CD4-positive, alpha-beta T cell treated with Interleukin-21 for 1 hour (primary cell): ENCODE measurements at places on chromosomes 12 and 14.

- no peak for DNase-seq
These were observed 17.2 kb upstream of the LPCAT3 start for GRCh38 chr12:7035463-7035862.

GRCh38 chr12:39722504-39722903, 102.9 kb upstream of the ABCD2 start:
- no peak for DNase-seq

DNA sequence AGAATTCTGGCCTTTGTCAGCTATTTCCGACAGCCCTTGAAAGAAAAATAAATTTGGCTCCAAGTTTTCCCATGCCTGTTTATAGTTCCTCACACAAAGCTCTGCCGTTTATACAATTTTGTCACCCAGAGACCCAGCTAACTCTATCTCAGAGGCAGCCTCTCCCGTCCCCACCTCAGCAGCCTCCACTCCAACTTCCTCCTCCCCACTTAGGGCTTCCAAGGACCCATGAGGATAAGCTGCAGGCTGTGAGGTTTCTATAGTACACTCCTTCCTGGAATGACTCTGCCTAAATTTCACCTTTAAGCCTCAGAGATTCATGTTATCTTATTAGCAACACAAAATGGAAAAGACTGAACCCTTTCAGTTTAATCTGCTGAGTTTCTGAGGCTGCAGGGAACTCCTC, 71.8 kb downstream of the TTC9 start:
- DNase-seq = no peak

GRCh38 chr12:18700271-18700670, 37.5 kb downstream of the PLCZ1 start:
- DNase-seq = no peak

DNA sequence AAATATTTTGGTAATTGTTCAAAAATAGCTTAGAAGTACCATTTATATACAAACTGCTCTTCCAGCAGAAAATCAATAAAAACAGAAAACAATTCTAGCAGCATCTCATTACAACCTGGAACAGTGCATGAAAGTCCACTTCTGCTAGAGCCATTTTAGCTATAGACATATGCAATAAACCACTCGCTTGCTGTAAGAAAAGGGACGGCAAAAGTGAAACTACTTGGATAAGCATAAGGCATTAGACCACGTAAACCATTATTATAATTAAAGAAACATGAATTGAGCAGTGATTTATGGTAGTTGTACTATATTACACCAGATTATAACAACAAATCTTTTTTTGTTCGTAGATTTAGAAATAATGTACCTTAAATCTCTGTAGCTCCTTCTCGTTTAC, 48.7 kb downstream of the LRIG3 start:
- DNase-seq = no peak

DNA sequence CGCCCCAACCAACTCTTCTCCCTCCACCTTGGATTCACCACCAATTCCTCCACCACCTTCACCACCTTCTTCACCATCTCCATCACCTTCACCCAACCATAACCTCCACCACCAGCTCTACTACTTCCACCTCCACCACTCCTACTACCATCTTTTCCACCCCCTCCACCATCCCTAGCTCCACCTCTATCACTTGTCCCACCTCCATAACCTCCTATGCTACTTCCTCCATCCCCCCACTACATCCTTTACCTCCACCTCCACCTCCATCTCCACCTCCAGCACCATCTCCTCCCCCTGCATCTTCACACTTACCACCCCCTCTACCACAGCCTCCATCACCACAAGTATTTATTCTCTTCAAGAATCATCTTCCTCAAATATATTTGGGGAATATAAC, 254.9 kb upstream of the EGLN3 start:
- DNase-seq = no peak

DNA sequence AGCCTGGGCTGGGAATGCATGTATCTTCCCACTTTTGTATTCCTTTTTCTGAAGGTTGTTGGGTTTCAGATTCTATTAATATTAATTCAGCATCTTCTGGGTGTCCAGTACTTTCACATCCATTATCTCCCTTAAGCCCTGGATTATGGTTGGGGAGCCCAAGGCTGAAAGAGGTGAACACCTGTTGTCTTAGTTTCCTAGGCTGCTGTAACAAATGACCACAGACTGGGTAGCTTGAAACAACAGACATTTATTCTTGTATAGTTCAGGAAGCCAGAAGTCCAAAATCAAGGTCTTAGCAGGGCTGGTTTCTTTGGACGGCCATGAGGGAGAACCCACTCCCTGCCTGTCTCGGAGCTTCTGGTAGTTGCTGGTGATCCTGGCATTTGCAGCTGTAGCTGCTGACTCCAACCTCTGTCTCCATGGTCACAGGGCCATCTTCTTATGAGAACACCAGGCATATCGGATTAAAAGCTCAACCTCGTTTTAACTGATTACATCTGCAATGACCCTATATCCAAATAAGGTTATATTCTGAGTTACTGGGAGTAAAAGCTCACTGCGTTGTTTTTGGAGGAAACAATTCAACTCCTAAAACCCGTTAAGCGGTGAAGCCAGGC, 68.2 kb upstream of the CLMN start:
- DNase-seq = no peak

DNA sequence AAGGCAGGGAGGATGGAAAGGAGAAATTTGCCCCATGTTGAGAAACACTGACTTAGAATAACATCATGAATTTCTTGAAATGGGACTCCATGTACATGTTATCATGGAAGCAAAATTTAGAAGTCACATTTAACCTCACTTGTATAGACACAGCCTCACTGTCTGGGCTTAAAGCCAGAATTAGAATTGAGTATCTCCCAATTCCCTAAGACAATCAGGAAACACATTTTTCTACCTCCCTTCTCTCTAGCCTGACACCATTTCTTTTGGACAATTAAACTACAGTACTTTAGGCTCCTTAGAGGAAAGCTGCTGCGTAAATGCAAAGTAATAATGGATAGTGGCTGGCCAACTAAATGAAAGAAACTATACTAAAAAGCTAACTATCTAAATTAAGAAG, 795.5 kb downstream of the C12orf50 start:
- DNase-seq = no peak

GRCh38 chr12:99767809-99768208, 120.3 kb downstream of the GARIN6 start:
- no peak for DNase-seq

GRCh38 chr14:39320318-39320717, 86.6 kb downstream of the MIA2 start:
- DNase-seq = no peak

DNA sequence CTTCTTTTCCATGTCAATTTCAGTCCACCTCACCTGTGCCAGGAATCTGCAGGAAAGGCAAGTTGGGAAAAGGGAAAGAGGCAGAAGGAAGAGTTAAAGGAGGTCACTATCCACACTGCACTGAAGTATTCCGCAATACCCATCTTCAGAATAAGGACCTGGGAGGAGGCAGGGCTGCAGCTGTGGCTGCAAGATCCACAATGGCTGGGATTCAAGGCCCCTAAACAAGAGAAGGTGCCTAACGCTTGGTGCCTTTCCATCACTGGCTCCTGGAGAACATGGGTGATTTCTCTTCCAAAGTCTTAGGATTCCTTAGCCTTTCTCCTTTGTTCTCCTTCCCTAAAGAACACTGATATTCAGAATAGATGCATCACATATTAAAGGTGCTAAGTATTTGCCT, 204.0 kb downstream of the GRIN2B start:
- DNase-seq = no peak

DNA sequence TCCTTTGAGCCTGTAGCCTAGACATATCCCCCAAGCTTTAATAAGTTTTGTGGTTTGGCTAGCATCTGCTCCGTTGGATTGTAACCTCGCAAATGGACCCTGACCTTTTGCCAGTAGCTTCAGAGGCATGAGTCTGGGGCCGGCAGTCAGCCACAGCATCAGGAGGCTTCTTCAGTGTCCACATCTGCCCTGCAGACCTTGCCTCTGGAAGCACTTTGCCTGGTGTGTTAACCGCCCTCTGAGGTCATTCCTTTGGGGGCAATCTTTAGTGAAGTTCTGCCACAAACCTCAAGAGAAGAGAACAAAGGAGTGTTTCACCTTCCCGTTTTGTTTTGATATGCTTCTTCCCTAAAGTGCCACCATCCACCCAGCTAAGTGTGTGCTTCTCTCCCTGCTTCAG, 71.4 kb downstream of the GNS start:
- DNase-seq = no peak

- DNase-seq = no peak
These were observed 50.0 kb upstream of the TCL1A start for GRCh38 chr14:95763875-95764274.

- no peak for DNase-seq
These were observed 319.4 kb downstream of the VRK1 start for GRCh38 chr14:97116546-97116945.

- DNase-seq = no peak
These were observed 50.0 kb upstream of the GPATCH2L start for GRCh38 chr14:76101391-76102379.

- DNase-seq = no peak
These were observed 36.1 kb upstream of the LRFN5 start for GRCh38 chr14:41570415-41571155.

DNA sequence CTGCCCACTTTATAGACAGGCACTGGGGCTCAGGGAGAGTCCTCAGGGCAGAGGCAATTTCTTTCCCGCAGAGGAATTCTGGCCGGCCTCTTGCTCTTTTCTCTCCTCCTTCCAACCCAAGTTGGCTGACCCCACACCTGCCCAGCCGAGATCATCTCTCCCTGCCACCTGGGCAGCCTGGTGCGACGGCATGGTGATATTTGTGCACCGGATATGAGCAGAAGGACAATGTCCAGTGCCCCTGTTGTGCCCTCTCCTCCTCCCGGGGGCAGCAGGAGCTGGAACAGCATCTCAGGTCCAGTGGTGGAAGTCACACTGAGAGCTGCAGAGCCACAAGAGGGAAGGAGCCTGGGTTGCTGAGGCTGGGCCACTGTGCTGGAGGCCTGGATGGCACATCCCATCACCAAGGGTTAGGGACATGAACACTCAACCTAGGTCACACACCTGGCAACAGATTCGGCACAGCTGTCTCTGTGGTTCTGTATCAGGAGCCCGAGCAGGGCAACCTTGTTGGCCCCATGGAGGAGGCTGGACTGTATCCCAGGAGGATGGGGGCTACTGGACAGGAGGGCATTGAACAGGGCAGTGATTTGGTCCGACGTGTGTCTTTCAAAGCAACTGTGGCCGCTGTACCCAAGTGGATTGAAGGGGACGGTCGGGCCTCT, 57.7 kb upstream of the DIO3 start:
- DNase-seq = no peak

- no peak for DNase-seq
These were observed 2.4 kb downstream of the STAB2 start for GRCh38 chr12:103589517-103589916.

GRCh38 chr14:35414365-35414764, 9.8 kb upstream of the NFKBIA start:
- no peak for DNase-seq

DNA sequence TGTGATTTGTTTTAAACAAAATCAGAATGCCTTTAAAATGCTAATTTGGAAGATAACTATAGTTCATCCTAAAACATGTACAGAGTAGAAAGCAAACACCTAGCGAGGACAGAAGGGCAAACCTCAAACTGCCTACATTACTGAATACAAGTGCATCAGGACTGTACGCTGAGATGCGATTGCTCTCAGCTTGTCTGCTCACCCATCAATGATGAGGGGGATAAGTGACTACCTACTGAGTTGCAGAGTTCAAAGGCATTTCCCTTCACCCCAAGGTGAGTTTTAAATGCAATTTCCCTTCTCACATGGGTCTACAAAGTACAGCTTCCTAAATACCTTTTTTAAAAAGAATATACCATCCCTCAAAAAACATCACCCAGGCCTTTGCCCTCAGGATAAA, 52.9 kb downstream of the PHLDA1 start:
- DNase-seq = peak; percentile 5

- no peak for DNase-seq
These were observed 15.4 kb downstream of the DAO start for GRCh38 chr12:108895220-108895802.

- DNase-seq = no peak
These were observed 459 bp downstream of the NUAK1 start for GRCh38 chr12:106138357-106138632.
